Myocyte (in vitro differentiated cells): ENCODE measurements at places on chromosomes 16 and 17. TPM values are rescaled to one million over a fixed set of nuclear protein-coding genes. Genes with fewer than 3 reads are reported as not detected.
A peak's percentile ranks its signal among the peaks of the same experiment; 100 is the strongest.

DNA sequence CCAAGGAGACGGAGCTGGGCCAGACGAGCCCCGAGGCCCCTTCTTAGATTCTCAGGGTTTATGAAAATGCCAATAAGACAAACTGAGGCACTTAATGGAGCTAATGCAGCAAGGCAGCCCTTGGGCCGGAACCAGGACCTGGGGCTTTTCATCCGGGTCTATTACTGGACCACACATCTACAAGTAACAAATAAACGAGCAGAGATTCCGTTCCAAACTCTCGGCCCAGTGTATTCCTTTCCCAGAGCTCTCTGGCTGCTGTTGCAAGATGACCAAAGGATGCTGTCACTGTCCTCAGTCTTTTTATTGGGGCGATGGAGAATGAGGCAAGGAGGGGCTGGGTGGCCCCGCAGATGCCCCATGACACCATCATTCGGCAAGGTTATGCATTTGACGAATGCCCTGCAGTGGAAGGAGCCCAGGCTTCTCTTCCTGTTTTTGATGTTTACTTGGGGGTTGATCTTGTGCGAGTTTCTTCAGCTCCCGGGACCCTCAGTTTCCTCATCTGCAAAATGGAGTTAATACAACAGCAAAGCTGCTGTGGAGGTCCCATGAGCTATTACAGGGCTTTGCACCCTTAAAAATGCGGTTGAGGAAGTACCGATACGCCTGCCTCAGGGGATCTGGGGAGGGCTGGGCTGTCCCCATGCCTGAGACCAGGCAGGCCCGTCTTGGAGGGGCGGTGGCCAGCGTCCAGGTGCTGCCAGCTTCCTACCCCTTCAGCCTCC lies 1.1 kb upstream of the NTN1 start:
- DNase-seq, result no peak

- DNase-seq, result no peak
Measured at GRCh38 chr16:15919331-15919730, 30.1 kb upstream of the ABCC1 start.

DNA sequence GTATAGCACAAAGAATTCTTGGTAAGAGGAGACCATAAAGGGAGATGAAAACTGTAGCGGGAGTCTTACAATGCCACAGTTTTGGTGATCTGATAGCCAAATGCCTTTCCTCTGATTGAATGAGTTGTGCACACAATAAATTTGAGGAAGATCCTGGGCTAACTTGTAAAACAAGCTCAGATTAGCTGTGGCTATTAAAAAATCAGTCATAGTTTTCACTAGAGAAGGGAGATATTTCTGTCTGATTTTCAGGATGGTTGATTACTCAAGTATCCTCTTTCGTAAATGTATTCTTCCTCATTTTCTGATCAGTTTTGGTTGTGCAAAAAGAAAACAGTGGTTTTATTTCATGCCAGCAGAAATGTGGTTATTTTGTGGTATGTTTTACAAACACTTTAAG lies 9.1 kb upstream of the METTL9 start:
- DNase-seq, result no peak

DNA sequence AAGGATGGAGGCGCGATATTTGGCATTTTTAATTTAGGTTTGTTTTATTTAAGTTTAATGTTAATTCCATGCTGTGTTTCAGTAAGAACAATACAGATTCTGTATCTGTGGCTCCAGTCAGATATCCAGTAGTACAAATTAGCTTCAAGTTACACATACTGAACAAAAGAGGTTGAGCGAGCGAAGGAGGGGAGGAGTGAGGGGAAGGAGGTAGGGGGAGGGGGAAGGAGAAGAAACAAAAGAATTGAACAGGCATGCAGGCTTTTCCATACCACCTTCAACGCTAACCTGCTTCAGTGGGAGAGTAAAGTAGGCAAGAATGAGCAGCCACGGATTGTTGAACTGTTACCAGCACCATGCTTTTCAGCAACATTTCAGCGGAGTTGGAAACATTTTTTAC lies 55.5 kb downstream of the YWHAE start:
- no peak for DNase-seq

GRCh38 chr17:66777689-66778225 lies 57.2 kb upstream of the CACNG5 start:
- DNase-seq, result no peak

GRCh38 chr17:79549141-79549915 lies 61.5 kb downstream of the RBFOX3 start:
- no peak for DNase-seq

DNA sequence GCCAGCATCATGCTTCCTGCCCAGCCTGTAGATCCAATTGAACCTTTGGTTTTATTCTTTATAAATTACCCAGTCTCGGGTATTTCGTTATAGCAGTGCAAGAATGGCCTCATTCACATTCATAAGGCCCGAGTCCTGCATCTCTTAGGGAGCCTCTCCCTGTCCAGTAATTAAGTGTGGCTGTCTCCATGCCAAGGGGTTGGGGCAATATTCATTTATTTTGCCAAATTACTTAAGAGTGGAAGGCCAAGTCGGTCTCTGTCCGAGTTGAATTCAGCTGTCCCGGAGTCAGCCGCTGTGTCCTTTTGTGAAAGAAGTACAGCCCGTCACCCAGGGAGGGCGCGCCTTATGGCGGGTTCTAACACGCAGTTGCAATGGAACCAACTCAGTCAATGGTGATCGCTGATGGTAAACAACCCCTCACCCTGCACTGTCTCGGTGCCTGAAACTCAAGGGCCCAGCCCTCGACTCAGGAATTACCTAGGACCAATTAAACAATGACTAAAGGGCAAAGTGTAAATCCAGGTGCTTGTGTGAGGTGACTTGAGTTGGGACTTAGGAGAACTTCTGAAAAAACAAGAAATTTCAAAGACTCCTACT lies 22.2 kb downstream of the KIAA0513 start:
- DNase-seq, result no peak

DNA sequence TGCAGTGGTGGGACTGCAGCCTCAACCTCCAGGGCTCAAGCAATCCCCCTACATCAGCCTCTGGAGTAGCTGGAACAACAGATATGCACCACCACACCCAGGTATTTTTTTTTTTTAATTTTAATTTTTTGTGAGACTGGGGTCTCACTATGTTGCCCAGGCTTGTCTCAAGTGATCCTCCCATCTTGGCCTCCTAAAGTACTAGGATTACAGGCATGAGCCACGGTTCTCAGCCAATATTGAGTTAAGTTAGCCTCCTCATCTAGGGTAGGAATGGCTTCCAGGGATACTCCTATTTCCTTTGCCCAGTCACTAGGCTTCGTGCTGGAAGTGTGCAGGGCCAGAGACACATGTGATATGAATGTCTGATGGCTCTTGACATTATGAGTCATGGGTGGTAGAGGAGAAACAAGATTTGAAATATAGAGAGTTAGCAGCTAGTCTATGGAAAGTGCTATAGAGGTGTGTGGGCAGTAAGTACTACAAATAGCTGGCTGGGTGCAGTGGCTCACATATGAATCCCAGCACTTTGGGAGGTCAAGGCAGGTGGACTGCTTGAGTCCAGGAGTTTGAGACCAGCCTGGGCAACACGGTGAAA lies 8.0 kb upstream of the HES7 start:
- no peak for DNase-seq

DNA sequence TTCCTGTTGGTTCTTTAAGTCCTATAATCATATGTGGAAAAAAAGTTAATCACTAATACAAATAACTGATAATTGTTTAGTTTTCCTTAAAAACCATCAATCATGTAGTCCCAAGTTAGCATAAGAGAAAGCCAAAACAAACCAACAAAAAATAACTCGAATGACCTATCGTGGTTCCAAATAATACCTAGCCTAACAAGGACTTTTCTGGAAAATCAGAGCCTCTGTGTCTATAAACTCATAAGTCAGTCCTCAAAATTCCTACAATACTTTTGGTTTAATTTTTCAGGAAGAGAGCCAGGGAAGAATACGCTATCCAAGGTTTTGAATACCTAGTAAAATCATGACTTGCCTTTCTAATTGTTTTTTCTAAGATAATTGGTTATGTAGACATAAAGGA lies 975.3 kb upstream of the SOX9 start:
- DNase-seq, result peak; percentile 2

GRCh38 chr16:54651440-54652195 lies 279.0 kb upstream of the IRX5 start:
- no peak for DNase-seq

DNA sequence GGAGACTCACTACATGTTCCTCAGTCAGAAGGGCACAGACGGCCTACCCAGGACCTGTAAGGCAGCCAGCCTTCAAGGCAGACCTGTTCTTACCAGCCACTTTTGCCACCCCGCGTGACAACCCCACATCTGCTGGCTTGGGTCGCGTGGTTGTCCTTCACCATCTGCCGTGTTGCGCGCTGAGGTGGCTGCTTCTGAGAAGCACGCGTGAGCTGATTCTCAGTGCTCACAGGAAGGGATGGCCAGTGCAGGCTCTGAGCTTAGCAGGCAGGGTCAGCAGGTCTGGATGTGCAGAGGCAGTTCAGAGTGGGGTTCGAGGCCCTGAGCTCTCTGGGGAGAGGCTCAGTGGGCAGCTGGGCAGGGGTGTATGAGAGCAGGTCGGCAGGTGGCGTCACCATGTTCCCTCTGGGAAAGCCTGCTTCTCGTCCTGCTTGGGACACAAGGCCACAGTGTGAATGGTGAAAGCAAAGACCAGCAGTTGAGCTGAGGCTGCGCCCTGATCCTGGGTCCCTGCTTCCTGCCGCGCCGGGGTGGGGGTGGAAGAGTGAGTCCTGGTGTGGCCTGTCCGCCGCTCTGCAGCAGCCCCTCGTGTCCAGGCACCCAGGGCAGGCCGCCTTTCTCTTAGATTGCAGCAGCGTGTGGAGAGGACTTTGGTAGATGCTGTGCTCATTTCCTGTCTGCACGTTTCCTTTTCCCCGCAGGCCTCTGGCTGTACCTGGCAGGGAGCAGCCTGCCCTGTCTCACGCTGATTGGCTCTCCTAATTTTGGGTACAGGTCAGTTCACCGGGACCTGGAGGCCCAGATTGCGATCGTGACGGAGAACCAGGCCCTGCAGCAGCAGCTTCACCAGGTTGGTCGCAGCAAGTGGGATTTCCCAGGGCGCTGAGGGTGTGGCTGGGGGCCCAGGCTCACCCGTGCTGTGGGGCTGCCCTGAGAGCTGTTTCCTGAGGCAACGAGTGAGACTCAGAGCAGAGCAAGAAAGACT lies 36.0 kb downstream of the PGS1 start:
- peak; percentile 21 for DNase-seq

MYH1 gene
- 0.36 and 1.8 TPM in 2 replicates for total RNA-seq

OR1F1 gene
- not detected in 2 replicates for total RNA-seq
